SJSA1 (cell line): ENCODE measurements at places on chromosomes 5 and 9.

DNA sequence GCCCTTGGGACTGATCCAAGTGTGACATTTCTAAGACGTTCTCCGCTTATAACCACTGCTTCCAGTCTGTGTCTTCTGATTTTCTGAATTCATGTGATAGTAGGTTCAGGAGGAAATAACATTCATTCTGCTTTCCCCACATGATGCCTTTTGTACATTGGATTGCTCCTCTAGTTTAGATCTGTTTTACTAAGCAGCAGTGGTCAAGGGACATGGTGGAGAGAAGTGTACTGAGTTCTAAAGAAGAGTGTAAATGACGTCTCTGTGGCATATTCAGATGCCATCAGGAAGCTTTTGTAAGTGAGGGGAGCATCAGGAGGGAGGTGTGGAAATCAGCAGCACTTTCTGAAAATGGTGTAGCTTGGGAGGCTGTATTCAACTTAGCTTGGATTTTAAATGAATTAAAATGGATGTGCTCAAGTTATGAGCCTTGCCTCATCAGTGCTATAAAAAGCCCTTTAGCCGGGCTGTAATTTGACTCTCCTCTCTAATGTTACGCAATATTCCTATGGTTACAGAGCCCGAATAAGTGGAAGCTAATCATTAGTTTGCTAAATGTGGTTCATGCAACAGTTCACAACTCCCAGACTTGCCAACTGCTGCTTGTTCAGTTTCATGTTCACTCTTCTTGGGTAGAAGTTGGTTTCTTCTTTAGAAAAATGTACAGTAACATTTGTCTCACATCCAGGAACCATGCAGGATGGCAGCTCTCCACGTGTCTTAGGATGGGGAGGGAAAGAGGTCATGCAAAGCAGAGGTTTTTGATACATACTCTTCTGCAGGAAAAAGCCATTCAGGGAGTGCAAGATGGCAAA, 281.3 kb downstream of the ARHGAP26 start:
- DNase-seq: no peak

- DNase-seq: no peak
Observed at GRCh38 chr5:9209846-9210492, 335.9 kb downstream of the SEMA5A start.

DNA sequence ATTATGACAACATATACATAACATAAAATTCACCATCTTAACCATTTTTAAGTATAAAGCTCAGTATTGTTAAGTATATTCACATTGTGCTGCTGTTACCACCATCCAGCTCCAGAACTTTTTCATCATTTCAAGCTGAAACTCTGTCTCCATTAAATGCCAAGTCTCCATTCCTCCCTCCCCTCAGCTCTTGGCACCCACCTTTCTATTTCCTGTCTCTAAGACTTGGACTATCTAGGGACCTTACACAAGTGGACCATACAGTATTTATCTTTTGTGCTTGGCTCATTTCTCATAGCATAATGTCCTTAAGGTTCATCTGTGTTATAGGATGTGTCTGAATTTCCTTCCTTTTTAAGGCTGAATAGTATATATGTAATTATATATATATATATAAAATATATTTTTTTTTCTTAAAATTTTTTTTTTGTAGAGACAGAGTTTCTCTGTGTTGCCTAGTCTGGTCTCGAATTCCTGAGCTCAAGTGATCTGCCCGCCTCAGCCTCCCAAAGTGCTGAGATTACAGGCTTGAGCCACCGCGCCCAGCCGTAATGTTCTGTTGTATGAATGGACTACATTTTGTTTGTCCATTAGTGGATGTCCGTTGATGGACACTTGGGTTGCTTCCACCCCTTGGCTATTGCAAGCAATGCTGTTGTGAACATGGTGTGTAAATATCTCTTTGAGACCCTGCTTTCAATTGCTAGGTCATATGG, 72.3 kb downstream of the EHMT1 start:
- DNase-seq: no peak

- no peak for DNase-seq
Observed at GRCh38 chr5:134427540-134428041, 15.9 kb upstream of the CDKN2AIPNL start.

GRCh38 chr5:158965334-158965733, 134.4 kb downstream of the EBF1 start:
- no peak for DNase-seq

DNA sequence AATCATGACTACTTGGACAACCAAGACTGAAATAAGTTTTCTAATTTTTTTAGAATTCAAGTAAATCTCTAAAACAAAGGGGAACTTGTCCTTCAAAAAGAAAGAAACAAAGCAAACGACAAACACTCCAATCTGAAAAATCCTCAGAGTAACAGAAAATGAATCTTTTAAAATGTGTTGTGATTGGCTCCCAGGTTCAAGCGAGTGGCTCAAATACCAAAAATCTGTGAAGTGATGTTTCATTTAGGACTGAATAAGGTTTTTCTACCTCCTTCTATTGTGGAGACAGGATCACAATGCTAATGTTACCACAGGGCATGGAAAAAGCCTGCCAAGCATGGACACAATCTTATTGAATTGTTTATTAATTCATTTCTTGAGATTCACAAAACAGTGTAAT, 415.7 kb downstream of the RAB3C start:
- no peak for DNase-seq

GRCh38 chr9:128800061-128800460, 13.0 kb downstream of the TBC1D13 start:
- no peak for DNase-seq

DNA sequence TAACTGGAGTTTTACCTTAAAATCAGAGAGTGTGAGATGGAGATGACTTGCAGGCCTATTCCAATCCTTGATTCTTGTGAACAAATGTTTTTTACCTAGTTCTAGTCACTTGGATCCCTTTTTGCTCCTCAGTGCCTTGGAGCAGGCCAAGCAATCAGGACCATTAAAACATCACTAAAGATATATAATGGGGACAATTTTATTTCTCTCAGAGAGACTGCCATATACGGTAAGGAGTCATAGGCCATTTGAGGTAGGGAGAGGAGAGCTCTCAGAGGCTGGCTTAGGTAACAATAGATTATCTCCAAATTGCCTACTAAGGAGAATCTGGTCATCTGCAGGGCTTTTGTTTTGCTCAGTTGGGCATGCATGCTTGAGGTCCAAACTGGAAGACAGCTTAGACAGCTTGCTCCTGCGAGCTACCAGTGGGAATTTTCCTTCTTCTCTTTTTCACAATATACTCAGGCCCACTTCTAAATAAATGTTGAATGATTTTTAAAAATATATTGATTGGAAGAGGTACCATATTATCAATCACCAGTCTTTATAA, 44.0 kb downstream of the FREM1 start:
- DNase-seq: no peak

DNA sequence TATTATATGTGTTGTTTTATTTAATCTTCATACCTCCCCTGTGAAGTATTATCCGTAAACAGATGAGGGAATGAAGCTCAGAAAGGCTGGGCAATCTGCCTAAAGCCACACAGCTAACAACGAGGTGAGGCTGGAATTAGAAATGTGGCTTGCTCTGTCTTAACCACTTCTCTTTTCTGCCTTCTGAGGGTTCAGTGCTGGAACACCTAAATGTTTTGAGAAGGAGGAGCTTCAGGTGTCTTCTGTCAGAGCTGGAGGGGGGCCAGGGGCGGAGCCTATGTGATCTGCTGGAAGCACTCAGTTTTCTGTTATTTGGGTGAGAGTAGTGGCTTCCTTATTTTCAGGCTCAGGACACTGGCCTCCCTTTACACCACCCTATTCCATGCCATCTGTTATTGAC, 35.0 kb upstream of the ARAP3 start:
- no peak for DNase-seq

DNA sequence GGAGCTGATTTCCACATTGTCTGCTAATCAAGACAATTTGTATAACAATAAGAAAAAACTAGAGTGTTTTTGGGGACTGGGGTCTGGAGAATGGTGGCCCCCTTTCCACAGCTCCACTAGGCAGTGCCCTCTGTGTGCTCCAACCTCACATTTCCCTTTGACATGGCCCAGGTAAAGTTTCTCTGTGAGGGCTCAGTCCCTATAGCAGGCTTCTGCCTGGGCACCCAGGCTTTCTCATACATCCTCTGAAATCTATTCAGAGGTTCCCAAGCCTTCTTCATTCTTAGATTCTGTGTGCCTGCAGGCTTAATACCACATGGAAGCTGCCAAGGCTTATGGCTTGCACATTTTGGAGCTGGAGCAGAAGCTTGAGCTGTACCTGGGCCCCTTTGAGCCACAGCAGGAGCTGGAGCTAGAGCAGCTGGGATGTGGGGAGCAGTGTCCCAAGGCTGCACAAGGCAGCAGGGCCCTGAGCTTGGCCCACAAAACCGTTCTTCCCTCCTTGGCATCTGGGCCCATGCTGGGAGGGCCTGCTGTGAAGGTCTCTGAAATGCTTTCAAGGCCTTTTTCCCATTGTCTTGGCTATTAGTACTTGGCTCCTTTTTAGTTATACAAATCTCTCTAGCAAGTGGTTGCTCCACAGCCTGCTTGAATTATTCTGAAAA, 49.1 kb upstream of the VPS13A start:
- no peak for DNase-seq

- peak; percentile 33 for DNase-seq
Observed at GRCh38 chr5:65760504-65761275, 38.7 kb downstream of the NLN start.

- no peak for DNase-seq
Observed at GRCh38 chr5:174444479-174445188, 279.7 kb upstream of the MSX2 start.

- DNase-seq: no peak
Observed at GRCh38 chr5:88509403-88509802, 240.8 kb upstream of the TMEM161B start.

- DNase-seq: no peak
Observed at GRCh38 chr9:87386490-87387025, 111.1 kb upstream of the DAPK1 start.

DNA sequence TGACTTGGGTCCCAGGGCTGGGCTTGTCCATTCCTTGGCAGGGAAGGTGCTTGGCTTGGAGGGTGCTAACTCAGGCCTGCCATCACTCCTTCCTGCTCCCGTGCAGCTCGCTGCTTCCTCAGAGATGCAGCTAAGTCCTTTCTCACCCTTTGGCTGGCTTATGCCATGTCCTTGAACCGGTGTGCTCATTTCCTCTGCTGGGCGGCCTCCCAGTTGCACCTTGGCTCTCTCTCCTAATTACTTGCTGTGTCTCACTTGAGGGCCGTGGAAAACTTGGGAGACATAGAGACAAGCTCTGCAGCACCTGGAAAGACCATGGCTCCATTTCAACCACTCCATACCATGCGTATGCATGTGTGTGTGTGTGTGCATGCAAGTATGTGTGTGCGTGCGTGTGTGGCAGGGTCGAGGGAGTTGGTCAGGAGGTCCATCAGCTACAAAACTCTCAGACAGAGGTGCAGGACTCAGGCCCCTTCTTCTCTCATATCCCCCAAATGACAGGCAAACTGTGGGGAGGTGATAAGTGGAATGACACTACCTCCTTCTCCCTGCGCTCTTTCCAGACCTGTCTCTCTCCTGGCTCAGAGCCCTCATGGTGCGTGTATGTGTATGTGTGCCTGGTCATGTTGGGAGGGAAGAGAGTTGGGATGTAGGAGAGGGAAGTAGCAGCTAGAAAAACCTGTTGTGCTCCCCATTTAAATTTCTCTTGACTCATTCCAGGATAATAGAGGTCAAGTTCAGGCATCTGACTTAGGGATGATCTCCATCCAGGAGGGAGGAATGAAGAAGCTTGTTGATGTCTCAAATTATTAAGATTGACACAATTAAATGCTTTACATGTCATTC, 17.6 kb upstream of the MTMR12 start:
- DNase-seq: no peak

DNA sequence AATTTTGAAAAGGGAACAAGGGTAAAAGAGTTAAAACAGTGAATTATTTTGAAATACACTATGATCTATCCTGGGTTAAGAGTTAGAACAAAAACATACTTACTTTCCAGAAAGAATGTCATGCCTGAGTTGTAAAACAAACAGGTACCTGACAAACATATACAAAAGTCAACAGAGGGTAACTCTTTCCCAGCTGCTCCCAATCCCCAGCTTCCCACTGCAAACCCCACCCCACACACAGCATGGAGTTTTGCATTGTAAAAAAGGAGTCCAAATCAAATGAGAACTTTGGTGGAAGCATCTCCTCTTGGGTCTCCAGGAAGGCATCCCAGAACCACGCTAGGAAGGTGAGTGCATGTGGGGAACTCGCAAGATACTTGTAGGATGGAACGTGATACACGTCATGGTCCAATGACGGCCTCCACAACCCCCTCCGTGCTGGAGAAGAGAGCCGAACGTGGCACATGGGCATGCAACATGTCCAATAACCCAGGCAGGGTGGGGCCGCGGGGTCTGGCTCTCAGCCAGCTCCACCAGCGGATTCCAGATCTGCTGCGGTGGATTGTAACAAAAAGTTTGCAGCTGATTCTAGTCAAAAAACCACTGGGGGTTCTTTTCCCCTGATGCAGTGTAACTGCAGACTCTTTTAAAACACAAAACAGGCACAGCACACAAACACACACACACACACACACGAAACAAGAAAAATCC, 55.8 kb downstream of the EPB41L4B start:
- no peak for DNase-seq

DNA sequence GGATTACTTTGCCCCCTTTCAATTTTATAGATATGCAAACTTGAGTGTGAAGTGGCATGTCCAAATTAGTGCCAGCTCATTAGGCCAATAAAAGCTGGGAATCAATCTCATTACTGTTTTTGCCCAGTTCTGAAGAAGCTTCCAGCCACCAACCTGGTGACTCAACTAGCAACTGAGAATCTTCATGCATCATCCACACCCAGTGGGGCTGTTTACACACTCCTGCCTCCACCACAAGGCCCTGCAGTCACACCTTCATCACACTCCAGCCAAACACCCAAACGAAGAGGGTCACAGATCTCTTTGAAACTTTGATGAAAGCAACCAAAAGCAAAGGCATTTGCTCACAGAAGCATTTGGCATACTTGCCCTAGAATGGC, 41.3 kb upstream of the S1PR3 start:
- no peak for DNase-seq

GRCh38 chr5:129617206-129617605, 130.7 kb upstream of the MINAR2 start:
- DNase-seq: no peak

- no peak for DNase-seq
Observed at GRCh38 chr9:1300941-1301340, 250.8 kb downstream of the DMRT2 start.

DNA sequence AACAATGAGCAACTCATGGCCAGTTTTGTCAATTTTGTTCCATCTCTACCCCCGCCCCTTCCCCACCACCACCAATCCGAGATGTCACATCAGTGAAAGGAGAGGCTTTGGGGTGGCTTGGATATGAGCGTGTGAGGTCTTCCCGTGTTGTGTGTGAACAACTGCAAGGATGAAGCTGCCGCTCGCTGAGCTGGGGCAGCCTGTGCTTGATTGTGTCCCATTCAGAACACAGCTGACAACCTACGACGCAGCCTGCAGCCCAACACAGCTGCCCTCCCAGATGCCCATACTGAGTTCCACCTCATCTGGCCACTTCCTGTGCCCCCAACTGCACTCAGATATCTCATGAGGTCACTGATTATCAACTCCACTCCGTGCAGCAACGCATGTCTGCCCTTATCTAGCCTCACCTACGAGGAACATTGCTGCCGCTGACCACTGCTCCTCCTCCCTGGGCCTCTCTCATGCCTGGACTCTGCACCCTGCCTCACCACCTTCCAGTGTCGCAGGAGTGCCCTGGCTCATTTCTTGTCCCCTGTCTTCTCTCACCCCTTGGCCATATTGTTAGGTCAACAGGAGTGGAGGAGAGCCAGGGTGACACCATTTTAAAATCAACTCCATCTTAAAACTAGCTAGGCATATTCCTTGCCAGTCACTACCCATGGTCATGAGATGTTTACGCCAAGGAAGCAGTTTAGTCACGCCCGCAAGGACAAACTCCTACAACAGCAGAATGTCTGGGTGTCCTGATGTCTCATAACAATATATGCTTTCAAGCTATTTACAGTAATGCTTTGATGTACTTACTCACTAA, 7.3 kb upstream of the IL4 start:
- peak; percentile 44 for DNase-seq
